Lung microvascular endothelial cell (primary cell): ENCODE measurements at places on chromosomes 7 and 10. TPM values are rescaled to one million over a fixed set of nuclear protein-coding genes. Genes with fewer than 3 reads are reported as not detected.

SPDYE5 gene
- total RNA-seq = not detected in 2 replicates

GIMAP8 gene
- 88.7 and 137 TPM in 2 replicates for total RNA-seq

LIPK gene
- not detected in 2 replicates for total RNA-seq

CREB5 gene
- 2.4 and 3.2 TPM in 2 replicates for total RNA-seq

LIPF gene
- total RNA-seq = not detected in 2 replicates

SIRT1 gene
- total RNA-seq = 6.3 and 8.7 TPM in 2 replicates

TMEM273 gene
- 4.8 and 6.1 TPM in 2 replicates for total RNA-seq

AKR1B1 gene
- 12.3 and 50.6 TPM in 2 replicates for total RNA-seq

C10orf71 gene
- not detected in 2 replicates for total RNA-seq

SPDYE1 gene
- not detected in 2 replicates for total RNA-seq

ANXA8L1 gene
- not detected in 2 replicates for total RNA-seq

CRYGN gene
- not detected in 2 replicates for total RNA-seq

TAS2R3 gene
- total RNA-seq = 0.44 and 0.60 TPM in 2 replicates

PPRC1 gene
- total RNA-seq = 5.7 and 8.9 TPM in 2 replicates

CDNF gene
- total RNA-seq = 0.40 and 0.44 TPM in 2 replicates

TMEM140 gene
- total RNA-seq = 21.1 and 59.7 TPM in 2 replicates

RNF133 gene
- 0.22 and 0.60 TPM in 2 replicates for total RNA-seq

MDFIC gene
- total RNA-seq = 24.0 and 104 TPM in 2 replicates

SLC13A4 gene
- total RNA-seq = not detected in 2 replicates

ZSCAN25 gene
- total RNA-seq = 7.4 and 12.1 TPM in 2 replicates

CTAGE15 gene
- total RNA-seq = not detected in 2 replicates

LRRD1 gene
- total RNA-seq = under 0.01 TPM in 2 replicates

ADRA2A gene
- under 0.01 TPM in 2 replicates for total RNA-seq

INMT gene
- total RNA-seq = under 0.01 TPM in 1 of 2 replicates, not detected in the other

CASP2 gene
- total RNA-seq = 9.9 and 11.6 TPM in 2 replicates

RAMP3 gene
- 51.2 and 218 TPM in 2 replicates for total RNA-seq

MEOX2 gene
- total RNA-seq = 0.22 and 0.40 TPM in 2 replicates

MCM10 gene
- total RNA-seq = 2.4 and 5.0 TPM in 2 replicates

TMEM176A gene
- not detected in 2 replicates for total RNA-seq

PTPRE gene
- 89.8 and 254 TPM in 2 replicates for total RNA-seq

ZFAND2A gene
- total RNA-seq = 6.5 and 14.1 TPM in 2 replicates

DLX5 gene
- total RNA-seq = not detected in 2 replicates

SERPINE1 gene
- 68.3 and 170 TPM in 2 replicates for total RNA-seq

SLC18A3 gene
- total RNA-seq = not detected in 2 replicates

GRID2IP gene
- under 0.01 TPM in 2 replicates for total RNA-seq

NRG3 gene
- 5.2 and 10.7 TPM in 2 replicates for total RNA-seq

H2BK1 gene
- total RNA-seq = not detected in 2 replicates

PRSS58 gene
- not detected in 2 replicates for total RNA-seq

AASS gene
- total RNA-seq = 15.9 and 23.4 TPM in 2 replicates

ST7 gene
- total RNA-seq = 11.5 and 13.3 TPM in 2 replicates

EPO gene
- total RNA-seq = not detected in 2 replicates

TMEM270 gene
- total RNA-seq = not detected in 2 replicates

CYP2C19 gene
- total RNA-seq = not detected in 2 replicates

MEIG1 gene
- 0.20 TPM in 1 of 2 replicates, not detected in the other for total RNA-seq
